ENCODE measurements at places on chromosomes 6 and 20.

GRCh38 chr6:24882835-24883555 is 52.8 kb downstream of the RIPOR2 start:
- no peak for DNase-seq

DNA sequence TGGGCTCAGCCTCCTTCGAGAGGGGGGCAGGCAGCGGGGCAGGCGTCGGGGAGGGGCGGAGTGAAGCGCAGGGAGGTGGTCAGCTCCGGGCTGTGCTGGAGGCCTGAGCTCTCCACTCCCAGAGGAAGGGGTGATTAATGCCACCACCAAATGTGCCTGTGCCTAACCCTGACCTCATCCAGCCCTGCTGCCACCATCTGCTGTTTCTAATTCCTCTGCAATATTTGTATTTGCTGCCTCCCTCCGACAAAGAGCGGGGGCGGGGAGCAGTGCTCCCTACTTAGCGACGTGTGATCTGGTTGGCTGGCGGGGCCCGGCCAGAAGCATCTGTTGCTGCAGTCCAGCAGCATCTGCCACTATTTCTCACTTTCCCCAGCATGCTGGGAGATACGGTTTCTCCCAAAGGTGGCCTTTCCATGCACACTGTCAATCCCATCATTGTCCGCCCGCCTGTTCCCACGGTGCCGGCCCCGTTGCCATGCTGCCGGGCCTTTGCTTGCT is 47.0 kb downstream of the DLL1 start:
- no peak for DNase-seq

DNA sequence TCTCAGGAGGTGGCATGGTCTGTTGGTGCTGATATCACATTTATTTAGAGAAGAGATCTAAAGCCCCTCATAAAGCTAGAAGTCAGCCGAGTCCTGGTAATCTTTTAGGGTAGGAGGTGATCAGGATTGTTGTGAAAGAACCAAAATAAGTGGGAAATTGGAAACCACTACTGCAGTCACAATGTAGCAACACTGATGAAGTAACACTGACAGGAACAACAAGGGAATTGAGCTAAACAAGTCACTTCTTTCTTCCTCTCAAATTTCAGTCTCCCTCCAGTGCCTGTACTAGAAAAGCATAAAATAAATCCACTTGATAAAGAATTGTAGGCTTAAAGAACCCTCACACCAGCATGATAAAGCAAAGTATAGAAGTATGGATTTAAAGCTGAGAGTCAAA is 1509.0 kb downstream of the GRIK2 start:
- DNase-seq, result no peak

GRCh38 chr6:11780097-11780428 is 1.5 kb upstream of the ADTRP start:
- no peak for DNase-seq

DNA sequence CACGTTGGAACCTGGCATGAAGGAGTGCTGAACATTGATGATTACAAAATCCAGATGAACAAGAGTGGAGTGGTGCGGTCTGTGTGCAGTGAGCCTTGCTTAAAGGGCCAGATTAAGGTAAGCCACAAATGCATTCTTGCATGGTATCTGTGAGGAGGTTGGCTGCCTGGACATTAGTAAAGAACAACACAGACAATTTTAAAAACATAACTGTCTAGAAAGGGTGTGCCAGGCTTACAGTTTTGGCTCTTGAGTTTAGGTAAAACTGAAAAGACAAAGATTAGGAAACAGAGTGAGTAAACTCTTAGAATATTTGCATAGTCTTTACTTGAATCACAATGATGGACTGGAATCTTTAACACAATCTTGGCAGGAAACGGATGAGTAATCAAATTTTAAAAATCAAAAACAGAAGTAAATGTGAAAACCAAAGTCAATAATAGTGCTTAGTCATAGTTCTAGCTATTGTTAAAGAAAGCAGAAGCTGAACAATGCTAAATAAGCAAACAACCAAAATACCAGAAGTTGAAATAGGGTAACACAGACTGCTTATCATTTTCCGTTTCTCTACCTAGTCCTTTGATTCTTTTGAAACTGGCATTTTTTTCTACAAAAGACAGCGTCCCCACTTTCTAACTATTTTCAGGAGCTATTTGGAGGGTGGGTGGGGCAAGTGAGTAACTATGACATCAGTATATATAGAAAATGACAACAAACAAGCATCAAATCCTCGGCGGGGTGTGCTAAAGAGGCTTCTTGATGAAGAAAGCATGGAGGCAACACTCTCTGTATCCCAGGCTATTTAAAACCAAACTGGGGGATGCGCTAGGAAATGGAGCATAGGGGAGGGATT is 185.8 kb upstream of the RAB32 start:
- peak; percentile 42 for DNase-seq

DNA sequence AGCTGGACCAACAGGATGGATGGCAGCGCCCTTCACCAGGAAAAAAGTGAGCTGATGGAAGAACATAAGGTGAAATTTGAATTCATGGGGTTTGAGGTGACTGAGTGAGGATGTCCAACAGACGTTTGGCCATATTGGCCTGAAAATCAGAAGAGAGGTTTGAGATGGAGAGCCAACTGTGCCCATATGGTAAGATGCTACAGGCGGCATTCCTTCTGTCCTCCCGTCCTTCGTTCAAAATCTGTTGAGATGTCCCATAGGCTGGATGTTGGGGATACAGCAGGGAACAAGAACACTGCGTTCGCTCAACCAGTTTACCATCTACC is 468 bp upstream of the CMTR1 start:
- DNase-seq, result no peak

DNA sequence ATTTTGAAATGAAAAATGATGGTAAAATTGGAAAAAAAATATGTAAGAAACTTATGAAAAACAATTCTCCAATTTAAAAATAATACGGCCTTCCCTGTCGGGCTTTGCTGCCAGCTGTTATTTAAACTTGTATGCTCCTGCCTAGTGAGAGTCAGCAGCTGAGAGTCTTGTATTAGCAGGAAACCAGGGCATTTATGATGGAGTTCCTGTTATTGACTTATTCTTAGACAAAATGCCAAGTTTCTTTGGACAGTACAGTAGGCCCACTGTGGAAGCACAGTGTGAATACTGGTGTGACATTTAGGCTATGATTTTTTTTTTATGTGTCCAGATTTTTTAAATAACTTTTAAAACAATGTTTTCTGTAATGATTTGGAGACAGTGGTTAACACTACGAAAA is 42.1 kb downstream of the GMDS start:
- no peak for DNase-seq

DNA sequence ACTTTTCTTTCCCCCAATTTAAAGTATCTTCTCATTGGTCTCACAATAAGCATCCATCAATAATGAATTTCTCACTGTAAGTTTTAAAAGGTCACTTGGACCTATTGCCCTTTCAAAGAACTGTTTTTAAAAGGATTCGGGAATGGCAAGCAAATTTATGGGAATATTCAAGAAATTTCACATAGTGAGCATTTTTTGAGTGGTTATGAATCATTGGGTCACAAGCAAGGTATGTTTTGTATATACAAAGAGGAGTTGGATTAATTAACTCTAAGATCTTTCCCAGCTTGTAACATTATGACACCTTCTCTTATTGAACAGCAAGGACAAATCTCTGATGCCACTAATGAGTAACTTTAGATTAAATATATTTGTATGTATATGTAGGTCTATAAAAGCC is 165.0 kb downstream of the MOXD1 start:
- no peak for DNase-seq
